ENCODE measurements at places on chromosomes 3 and 15. TPM values are rescaled to one million over a fixed set of nuclear protein-coding genes. Genes with fewer than 3 reads are reported as not detected.
A peak's percentile ranks its signal among the peaks of the same experiment; 100 is the strongest.

GRCh38 chr3:7581831-7582230 is 720.9 kb downstream of the GRM7 start:
- H3K36me3 ChIP-seq, result no peaks in the 10 kb centered on the region
- H3K27me3 ChIP-seq, result no peaks in the 10 kb centered on the region
- H3K4me1 ChIP-seq, result no peaks in the 10 kb centered on the region

DNA sequence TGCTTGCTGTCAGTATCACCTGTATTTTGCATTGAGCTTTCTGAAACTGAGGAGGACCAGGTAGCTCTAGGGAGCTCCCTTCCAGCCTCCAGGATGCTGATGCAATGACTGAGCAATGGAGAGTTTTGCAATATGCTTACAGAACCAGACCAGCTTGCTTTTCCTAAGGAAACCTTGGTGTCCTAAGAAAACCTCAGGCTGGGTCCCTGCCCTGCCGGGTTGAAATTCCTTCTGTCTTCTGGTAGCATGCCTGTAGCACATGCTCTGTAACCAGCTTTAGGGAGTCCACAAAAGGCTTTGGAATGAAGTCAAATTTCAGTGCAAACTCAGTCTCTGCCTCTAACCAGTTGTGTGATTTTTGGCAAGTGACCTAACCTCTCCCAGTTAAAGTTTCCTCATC is 65.8 kb upstream of the GSK3B start:
- no peaks in the 10 kb centered on the region for H3K36me3 ChIP-seq
- H3K4me1 ChIP-seq, result no peaks in the 10 kb centered on the region
- H3K27me3 ChIP-seq, result no peaks in the 10 kb centered on the region
- H3K27ac ChIP-seq, result no peak overlapping the region
- no peak for DNase-seq
- H3K4me3 ChIP-seq, result no peak overlapping the region

GRCh38 chr15:40322531-40323238 is 807 bp upstream of the INAFM2 start:
- peak overlapping the region; percentile 87 for H3K4me3 ChIP-seq
- H3K36me3 ChIP-seq, result no peaks in the 10 kb centered on the region
- H3K27ac ChIP-seq, result peak overlapping the region; percentile 72
- H3K4me1 ChIP-seq, result peaks cover 11% of the 10 kb centered on the region
- no peaks in the 10 kb centered on the region for H3K27me3 ChIP-seq

GRCh38 chr15:22916606-22917350 is 63.4 kb downstream of the CYFIP1 start:
- no peak overlapping the region for H3K27ac ChIP-seq
- no peaks in the 10 kb centered on the region for H3K27me3 ChIP-seq
- H3K4me1 ChIP-seq, result no peaks in the 10 kb centered on the region
- DNase-seq, result no peak
- H3K36me3 ChIP-seq, result peaks cover 99% of the 10 kb centered on the region

DNA sequence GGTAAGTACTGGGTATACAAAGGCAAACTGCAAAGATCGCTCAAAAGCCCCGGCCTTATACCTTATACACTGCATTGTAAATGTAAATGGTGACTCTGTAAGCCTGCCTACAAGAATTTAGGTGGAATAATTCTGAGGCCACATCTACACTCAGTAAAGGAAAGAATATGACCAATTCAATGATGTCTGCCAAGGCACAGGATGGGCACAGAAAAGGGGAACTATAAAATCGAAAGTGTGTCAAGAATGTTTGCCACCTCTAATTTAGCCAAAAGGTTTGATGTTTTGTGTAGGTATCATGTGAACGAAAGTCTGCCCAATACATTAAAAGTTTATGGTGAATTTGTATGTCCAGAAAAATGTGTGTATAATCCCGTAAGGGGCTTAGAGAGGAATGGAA is 96.1 kb downstream of the FOXP1 start:
- no peaks in the 10 kb centered on the region for H3K27me3 ChIP-seq
- no peak overlapping the region for H3K27ac ChIP-seq
- no peak overlapping the region for H3K4me3 ChIP-seq
- H3K36me3 ChIP-seq, result peaks cover 23% of the 10 kb centered on the region
- no peak for DNase-seq
- H3K4me1 ChIP-seq, result no peaks in the 10 kb centered on the region

DNA sequence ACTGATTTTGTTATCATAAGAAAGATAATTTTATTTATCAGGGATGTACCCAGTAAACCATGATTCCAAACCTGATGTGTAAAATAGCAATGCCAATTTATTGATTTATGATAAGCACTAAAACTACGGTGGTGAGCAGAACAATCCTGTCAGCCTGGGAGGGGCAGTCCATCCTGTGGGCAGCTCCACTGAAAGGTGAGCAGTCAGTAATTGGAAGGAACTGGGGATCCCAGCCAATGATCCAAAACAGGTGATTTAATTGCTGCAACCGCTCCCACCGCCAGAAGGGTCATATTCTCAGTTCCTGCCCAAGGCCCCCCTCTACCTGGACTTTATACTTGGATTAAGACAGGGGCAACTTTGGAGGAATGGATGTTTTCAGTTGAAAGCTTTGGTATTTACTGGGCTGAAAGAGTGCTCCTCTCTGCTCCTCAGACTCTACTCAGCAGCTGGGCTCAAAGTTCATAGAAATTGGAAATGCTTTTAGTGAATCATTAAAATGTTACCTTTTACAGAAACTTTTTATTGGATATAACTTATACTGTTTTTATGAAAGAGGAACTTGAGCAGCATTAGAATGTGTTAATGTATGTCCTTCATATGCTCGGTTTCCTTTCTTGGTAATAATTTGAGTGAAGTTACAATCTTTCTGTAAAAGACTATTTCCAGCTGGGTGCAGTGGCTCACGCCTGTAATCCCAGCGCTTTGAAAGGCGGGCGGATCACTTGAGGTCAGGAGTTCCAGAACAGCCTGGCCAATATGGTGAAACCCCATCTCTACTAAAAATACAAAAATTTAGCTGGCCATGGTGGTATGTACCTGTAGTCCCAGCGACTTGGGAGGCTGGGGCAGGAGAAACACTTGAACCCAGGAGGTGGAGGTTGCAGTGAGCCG is 198.6 kb upstream of the IL12A start:
- DNase-seq, result no peak
- H3K4me1 ChIP-seq, result peaks cover 8% of the 10 kb centered on the region
- H3K4me3 ChIP-seq, result no peak overlapping the region
- H3K27me3 ChIP-seq, result no peaks in the 10 kb centered on the region

DNA sequence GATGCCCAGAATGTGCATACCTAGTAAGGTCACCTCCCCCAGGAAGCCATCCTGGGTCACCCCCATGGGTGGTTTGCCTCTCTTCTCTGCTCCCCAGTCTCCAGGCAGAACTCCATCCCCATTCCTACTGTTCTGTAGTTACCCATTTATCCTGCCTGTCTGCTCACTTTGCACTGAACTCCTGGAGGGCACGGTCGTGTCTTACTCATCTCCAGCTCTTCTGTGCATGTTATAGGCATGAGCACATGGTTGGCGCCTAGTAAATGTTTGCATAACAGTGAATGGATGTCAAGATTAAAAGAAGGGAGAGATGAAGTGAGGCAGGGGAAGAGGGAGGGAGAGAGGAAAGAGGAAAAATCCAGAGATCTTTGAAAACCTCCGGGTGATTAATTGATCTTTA is 208.4 kb upstream of the TRIM42 start:
- H3K27ac ChIP-seq, result no peak overlapping the region
- H3K4me3 ChIP-seq, result no peak overlapping the region
- H3K27me3 ChIP-seq, result no peaks in the 10 kb centered on the region
- H3K4me1 ChIP-seq, result no peaks in the 10 kb centered on the region

DNA sequence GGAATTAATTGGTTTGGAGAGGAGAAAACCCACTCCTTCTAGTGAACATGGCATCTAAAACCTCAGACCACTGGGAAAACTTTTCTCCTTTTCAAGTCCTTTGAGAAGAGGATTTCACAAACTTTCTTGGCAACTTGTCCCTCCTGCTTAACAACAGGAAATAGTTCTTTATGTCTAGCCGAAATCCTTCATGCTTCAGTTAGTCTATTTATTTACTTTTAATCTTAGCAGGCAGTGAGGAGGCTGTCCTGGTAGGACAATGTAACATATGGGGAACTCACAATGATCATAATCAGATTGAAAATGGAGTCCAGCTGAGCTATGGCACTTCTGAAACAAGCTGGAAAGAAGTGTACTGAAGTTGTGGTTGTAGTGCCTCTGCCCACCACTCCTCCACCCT is 50.6 kb downstream of the KY start:
- H3K4me1 ChIP-seq, result no peaks in the 10 kb centered on the region
- no peaks in the 10 kb centered on the region for H3K36me3 ChIP-seq
- H3K4me3 ChIP-seq, result no peak overlapping the region
- H3K27ac ChIP-seq, result no peak overlapping the region
- DNase-seq, result no peak

- no peak overlapping the region for H3K4me3 ChIP-seq
- no peak for DNase-seq
- H3K27me3 ChIP-seq, result no peaks in the 10 kb centered on the region
- H3K27ac ChIP-seq, result no peak overlapping the region
- H3K4me1 ChIP-seq, result peaks cover 11% of the 10 kb centered on the region
Measured at GRCh38 chr3:134337071-134337482, 37.2 kb downstream of the AMOTL2 start.

GRCh38 chr3:185966655-185967054 is 28.8 kb upstream of the TRA2B start:
- H3K4me3 ChIP-seq, result no peak overlapping the region
- no peaks in the 10 kb centered on the region for H3K36me3 ChIP-seq
- no peaks in the 10 kb centered on the region for H3K4me1 ChIP-seq
- no peak overlapping the region for H3K27ac ChIP-seq

- H3K27ac ChIP-seq, result no peak overlapping the region
- H3K4me3 ChIP-seq, result no peak overlapping the region
- DNase-seq, result no peak
- no peaks in the 10 kb centered on the region for H3K4me1 ChIP-seq
Measured at GRCh38 chr3:18282507-18282906, 142.6 kb downstream of the SATB1 start.

GRCh38 chr3:40191850-40192448 is 117.6 kb upstream of the EIF1B start:
- DNase-seq, result peak; percentile 44
- no peaks in the 10 kb centered on the region for H3K4me1 ChIP-seq

DNA sequence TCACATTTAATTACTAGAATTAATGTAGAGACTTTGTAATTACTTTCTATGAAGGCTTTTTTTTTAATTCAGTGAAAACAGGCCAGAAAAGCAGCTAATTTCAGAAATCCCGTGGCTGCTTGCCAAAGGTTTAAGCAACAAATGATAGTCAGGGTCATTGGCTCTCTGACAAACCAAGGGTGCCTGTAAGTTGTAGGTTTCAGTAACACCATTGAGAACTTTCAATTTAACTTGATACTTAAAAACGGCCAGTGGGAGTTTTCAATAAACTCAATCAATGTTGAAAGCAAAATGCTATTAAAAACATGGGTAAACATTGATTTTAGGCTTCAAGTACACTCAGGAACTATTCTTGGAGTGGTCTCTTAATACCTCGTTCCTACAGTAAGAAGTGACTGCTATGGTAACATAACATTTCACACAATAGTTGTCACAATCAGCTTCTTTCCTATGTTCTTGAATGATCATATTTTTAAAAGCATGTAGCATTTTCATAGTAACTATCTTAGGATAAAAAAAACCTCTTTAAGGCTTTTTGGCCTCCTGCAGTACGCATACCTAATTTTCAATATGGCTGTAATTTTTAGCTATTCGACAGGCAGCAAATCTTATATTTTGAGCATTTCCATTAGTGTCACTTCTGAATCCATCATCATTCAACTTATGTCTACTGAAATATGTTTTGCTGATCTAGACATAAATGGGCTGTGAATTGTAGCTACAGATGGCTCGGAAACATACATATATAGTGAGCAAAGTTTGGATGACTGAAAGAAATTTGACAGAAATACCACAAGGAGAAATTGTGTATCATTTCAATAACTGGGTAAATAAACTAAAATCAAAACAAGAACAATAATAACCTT is 592.1 kb upstream of the GBE1 start:
- H3K4me3 ChIP-seq, result no peak overlapping the region
- no peaks in the 10 kb centered on the region for H3K36me3 ChIP-seq
- DNase-seq, result no peak
- H3K4me1 ChIP-seq, result no peaks in the 10 kb centered on the region

- H3K4me3 ChIP-seq, result no peak overlapping the region
- no peaks in the 10 kb centered on the region for H3K36me3 ChIP-seq
- DNase-seq, result no peak
- H3K27ac ChIP-seq, result peak overlapping the region; percentile 27
- no peaks in the 10 kb centered on the region for H3K27me3 ChIP-seq
Measured at GRCh38 chr3:50585919-50586762, 16.8 kb downstream of the HEMK1 start.

GRCh38 chr3:172071780-172072330 is 32.5 kb downstream of the FNDC3B start:
- H3K27me3 ChIP-seq, result no peaks in the 10 kb centered on the region
- H3K36me3 ChIP-seq, result no peaks in the 10 kb centered on the region
- H3K4me3 ChIP-seq, result no peak overlapping the region
- H3K27ac ChIP-seq, result no peak overlapping the region
- DNase-seq, result no peak
- peaks cover 42% of the 10 kb centered on the region for H3K4me1 ChIP-seq

GRCh38 chr3:185843635-185844034 is 18.8 kb upstream of the IGF2BP2 start:
- no peaks in the 10 kb centered on the region for H3K36me3 ChIP-seq
- no peak overlapping the region for H3K27ac ChIP-seq
- H3K27me3 ChIP-seq, result no peaks in the 10 kb centered on the region
- H3K4me3 ChIP-seq, result no peak overlapping the region
- no peak for DNase-seq

DNA sequence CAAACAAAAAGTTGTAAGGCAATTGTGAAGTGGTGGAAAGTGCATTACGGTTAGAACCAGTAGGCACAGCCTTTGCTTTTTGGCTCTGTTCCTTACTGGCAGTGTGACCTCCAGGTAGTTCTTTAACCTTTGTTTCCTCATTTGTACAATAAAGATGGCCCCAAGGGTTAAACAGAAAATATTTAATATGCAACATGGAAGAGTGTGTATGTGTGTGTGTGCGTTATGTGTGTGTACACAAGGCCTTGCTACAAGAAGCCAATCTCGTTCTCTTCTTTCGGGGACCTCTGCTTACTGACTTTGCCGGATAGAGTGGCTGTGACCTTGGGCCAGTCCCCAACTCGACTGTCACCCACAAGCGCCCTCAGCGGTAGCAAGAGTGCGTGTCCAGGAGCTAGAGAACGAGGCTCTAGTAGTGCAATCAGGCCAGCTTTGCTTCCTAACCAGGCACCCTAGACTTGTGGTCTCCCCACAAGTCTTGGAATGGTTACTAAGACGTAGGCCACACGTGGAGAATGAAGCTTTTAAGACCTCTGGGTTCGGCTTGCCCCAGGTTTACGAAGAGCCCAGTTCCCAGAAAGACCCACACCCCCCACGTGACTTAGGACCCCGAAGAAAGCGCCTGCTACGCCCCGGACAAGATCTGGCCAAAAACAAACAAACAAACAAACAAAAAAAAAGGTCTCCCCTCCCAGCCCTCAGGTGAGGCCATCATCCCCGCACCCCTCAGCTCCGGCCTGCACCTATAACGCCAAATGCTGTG is 593 bp downstream of the CIAO2A start:
- peak; percentile 51 for DNase-seq
- peaks cover 46% of the 10 kb centered on the region for H3K4me1 ChIP-seq
- H3K36me3 ChIP-seq, result peaks cover 14% of the 10 kb centered on the region
- peak overlapping the region; percentile 78 for H3K4me3 ChIP-seq

- no peak for DNase-seq
- no peaks in the 10 kb centered on the region for H3K27me3 ChIP-seq
- H3K27ac ChIP-seq, result no peak overlapping the region
- H3K36me3 ChIP-seq, result peaks cover 20% of the 10 kb centered on the region
- no peak overlapping the region for H3K4me3 ChIP-seq
Measured at GRCh38 chr3:4454142-4454541, 12.9 kb downstream of the SUMF1 start.

DUOXA2 gene
- total RNA-seq, result not detected

THRB gene
- 14.9 TPM for total RNA-seq

DCUN1D1 gene
- 37.1 TPM for total RNA-seq

COL6A5 gene
- total RNA-seq, result not detected

TM4SF1 gene
- total RNA-seq, result 90.8 TPM

UBL7 gene
- total RNA-seq, result 49.5 TPM

SH2D7 gene
- total RNA-seq, result not detected

SKOR1 gene
- 0.27 TPM for total RNA-seq

ATRIP gene
- total RNA-seq, result 4.1 TPM
